A673 (cell line): ENCODE measurements at places on chromosomes 6 and 20. TPM values are rescaled to one million over a fixed set of nuclear protein-coding genes. Genes with fewer than 3 reads are reported as not detected.
A peak's percentile ranks its signal among the peaks of the same experiment; 100 is the strongest.

GRCh38 chr20:53547664-53548239 lies 45.9 kb downstream of the ZNF217 start:
- DNase-seq, result peak; percentile 87

- peak; percentile 65 for DNase-seq
Observed at GRCh38 chr20:45833883-45834796, 541 bp downstream of the SNX21 start.

DNA sequence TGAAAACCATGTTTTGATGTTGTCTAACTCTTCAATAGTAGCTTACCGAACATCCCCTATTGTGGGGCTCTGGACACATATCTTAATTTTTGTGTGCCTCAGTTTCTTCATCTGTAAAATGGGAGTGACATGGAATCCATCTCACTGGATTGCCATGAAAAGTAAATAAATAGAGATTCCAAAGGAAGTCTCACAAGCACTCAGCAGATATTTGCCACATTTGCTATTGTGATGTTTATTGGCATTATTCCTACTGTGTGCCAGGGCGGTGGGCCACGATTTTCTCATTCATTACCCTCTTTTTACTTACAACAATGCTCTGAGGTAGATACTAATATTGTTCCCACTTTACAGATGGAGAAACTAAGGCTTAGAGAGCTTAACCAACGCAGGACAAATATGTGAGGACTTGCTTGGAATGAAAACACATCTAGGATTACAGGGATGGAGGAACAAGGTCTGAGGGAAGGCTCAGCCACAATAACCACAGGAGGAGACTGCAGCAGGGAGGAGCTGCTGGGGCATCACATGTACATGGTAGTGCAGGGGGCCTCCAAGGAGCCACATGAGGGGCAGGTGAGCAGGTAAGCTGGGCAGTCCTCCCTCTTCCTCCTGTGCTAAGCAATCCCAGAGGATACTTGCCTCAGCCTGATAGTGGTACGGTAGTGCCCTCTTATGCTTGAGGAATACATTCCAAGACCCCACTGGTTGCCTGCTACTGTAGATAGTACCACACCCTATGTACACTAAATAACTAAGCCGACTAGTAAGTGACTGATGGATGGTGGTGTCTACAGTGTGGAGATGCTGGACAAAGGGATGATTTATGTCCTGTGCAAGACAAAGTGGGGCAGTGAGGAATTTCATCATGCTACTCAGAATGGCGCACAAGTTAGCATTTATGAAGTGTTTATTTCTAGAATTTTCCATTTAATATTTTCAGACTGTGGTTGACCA lies 176.9 kb downstream of the FOXA2 start:
- DNase-seq, result no peak

DNA sequence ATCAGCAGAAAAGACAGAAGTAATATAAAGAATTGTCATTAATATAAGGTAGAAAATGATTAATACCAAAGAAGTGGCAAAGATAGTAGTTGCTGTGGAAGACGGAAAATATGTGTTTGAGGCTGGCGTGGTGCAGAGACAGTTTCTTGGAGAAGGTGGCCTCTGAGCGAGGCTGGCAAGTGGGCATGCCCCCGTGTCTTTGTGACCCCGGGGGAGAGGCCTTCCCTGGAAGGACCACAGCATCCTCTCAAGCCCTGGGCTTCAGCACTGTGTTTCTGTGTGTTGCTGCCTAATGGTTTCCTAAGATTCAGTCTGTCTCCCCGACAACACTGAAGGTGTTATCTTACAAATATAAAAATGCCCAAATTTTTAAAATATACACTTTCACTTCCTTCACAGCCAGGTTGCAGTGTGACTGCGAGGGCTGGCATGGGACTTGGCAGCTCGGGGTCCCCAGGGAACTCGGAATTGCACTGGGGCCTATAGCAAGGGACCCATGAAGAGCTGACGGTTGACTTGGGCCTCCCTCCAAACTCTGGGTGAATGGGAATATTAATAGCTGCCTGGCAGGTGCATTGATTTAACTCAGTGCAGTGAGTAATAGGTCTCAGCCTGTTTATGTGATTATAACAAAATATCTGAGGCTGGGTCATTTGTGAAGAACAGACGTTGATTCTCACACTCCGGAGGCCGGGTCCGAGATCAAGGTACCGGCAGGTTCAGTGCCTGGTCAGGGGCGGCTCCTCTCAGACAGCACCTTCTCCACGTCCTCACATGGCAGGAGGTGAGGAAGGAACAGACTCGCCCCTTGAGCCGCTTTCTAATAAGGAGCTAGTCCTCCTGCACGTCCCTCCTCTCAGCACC lies 47.4 kb upstream of the AFDN start:
- no peak for DNase-seq

GRCh38 chr20:36654506-36654905 lies 8.5 kb upstream of the SLA2 start:
- DNase-seq, result no peak

The SLC35F1 gene
- total RNA-seq, result 5.3 and 8.3 TPM in 2 replicates

The IRF4 gene
- 0.07 and 0.37 TPM in 2 replicates for total RNA-seq

The CCDC170 gene
- total RNA-seq, result 0.17 and 0.55 TPM in 2 replicates
